ENCODE measurements at places on chromosomes 5 and 9.

DNA sequence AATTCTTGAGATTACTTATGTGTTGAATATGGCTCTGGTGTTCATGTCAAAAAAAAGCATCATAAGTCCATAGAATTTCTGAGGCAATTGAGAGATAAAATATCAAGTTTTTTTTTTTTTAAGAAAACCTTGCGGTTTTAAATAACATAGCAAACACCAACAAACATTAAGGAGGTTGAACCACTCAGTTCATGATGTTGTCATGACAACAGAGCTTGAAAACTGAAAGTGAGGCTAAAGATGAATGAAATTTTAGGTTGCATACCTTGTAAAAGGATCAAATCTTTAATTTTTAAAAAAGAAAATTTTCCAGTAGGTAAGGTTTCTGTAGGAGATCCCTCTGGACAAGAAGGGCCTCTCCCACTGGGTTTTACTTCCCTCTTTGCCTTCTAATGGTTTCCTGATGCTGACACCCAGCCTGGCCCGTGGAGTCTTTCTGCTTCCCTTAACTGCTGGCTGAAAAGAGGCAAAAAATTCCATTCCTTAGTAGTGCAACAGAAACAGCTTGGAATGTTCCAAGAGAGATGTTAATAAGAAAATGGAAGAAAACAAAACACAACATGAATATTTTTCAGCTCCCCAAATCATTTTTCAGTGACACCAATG lies 60.0 kb upstream of the FER start:
- DNase-seq: no peak

GRCh38 chr5:69492923-69493395 lies 369 bp downstream of the OCLN start:
- peak; percentile 5 for DNase-seq

DNA sequence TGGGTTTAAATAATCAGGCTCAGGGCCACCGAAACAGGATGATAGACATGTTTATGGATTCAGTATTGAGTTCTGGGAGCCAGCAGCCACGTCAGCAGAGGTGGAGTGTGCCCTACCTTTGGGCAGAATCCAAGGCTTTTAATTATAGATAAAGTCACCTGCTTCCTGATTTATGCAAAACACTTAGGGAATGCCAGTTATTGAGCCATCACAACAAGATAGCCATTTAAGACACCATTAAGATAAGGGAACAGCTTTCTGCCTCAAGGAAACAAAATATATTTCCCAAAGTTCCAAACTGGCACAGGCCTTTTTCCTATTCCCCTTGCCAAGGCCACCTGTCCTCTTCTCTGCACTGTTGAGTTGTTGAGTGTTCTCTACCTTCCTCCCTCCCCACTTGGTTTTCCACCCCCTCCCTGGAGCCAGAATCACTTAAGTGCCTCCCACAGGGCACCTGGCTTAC lies 2.4 kb downstream of the CCL28 start:
- DNase-seq: no peak

GRCh38 chr5:97172227-97172626 lies 10.8 kb downstream of the RIOK2 start:
- DNase-seq: no peak

GRCh38 chr5:110105692-110106091 lies 416.0 kb downstream of the MAN2A1 start:
- DNase-seq: peak; percentile 2

Data from MG63 (cell line).